Heart left ventricle (tissue), 16 donors: ENCODE measurements at places on chromosomes 5 and 9. TPM values are rescaled to one million over a fixed set of nuclear protein-coding genes. Genes with fewer than 3 reads are reported as not detected.

DNA sequence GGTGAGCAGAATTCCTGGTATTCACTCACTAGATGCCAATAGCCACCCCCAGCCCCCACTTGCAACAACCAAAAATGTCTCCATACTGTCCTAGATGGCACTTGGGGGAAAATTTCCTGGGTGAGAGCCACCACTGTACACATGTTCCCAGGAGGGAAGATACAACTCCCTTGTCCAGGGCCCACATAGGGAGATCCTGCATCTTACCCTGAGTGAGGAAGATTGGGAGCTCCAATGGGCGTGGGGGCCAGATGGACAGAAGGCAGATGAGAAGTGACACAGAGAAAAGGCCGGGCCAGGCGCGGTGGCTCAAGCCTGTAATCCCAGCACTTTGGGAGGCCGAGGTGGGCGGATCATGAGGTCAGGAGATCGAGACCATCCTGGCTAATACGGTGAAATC lies 12.3 kb upstream of the IPPK start:
- no peak for DNase-seq

GRCh38 chr5:137234973-137235943 lies 263.9 kb downstream of the SPOCK1 start:
- no peak for DNase-seq

- DNase-seq = no peak
These were observed 2.3 kb downstream of the DENND4C start for GRCh38 chr9:19232823-19233194.

- no peak for DNase-seq
These were observed 26.9 kb downstream of the SPEF2 start for GRCh38 chr5:35644543-35644942.

DNA sequence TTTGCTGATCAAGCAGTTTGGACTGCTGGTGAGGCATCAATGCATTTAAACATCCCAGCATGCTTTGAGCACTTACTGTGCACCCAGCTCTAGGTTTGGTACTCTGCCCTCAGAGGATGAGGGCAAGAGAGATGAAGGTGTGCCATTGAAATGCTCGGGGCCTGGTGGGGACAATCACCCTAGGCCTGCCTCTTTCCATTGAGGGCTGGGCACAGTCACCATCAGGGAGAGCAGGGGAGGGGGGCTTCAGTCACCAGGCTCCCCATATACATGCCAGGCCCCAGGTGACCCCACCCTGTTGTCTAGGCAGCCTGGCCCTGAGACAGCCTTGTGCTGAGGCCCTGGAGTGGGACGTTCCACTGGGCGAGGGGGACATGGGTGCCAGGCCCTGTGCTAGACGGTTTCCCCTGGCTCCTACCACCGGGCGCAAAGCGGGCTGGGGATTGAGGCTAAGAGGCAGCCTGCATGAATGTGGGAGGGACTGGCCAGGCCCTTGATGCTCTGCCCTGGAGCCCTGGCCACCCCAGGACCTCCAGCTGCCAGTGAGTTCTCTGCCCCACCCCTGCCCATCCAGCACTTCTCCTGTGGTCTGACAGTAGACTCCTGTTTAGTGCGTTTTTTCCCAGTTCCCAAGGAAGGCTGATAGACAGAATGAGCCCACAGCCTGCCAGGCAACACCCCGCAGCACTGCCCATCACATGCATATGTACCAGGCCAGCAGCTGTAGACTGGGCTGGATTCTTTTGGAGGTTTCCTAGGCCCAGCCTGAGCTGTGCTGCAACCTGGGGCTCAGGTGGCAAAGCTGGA lies 18.9 kb downstream of the TCF7 start:
- DNase-seq = no peak

- DNase-seq = no peak
These were observed 258.7 kb upstream of the RASA1 start for GRCh38 chr5:87008751-87009560.

GRCh38 chr5:81393430-81393782 lies 528 bp downstream of the ACOT12 start:
- no peak for DNase-seq

GRCh38 chr5:155088811-155089210 lies 75.3 kb downstream of the KIF4B start:
- DNase-seq = no peak

DNA sequence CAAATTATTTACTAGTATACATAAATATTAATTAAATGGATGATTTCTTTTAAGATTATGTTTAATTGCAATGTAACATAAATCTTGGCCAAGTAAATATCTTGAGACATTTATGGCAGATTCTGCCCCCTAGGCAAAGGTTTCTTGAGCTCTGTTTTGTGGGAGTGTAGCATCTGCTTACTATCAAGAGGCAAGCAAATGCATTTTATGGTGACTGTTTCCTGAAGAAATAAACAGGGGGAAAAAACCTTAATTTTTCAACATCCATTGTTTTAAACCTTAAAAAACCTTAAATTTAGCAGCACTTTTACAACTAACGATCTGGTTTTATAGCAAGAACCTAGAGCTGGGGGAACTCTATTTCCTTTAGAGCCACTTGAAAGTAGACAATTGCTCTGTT lies 25.7 kb upstream of the FREM1 start:
- DNase-seq = no peak

GRCh38 chr5:109703829-109704228 lies 14.1 kb downstream of the MAN2A1 start:
- no peak for DNase-seq

GRCh38 chr5:98569288-98569687 lies 204.2 kb upstream of the RGMB start:
- no peak for DNase-seq

ANXA2R gene
- total RNA-seq = 1.4 TPM

AQP3 gene
- 116 TPM for total RNA-seq

DMRT3 gene
- total RNA-seq = not detected

PRRX2 gene
- total RNA-seq = 0.68 TPM

BNC2 gene
- total RNA-seq = 4.7 TPM

KCNMB1 gene
- 1.5 TPM for total RNA-seq

TAF11L5 gene
- not detected for total RNA-seq

HAPLN1 gene
- 1.2 TPM for total RNA-seq

TRIM36 gene
- 0.14 TPM for total RNA-seq
